Activated CD8-positive, alpha-beta T cell treated with anti-CD3 and anti-CD28 coated beads for 36 hours (primary cell): ENCODE measurements at places on chromosomes 7 and 10. TPM values are rescaled to one million over a fixed set of nuclear protein-coding genes. Genes with fewer than 3 reads are reported as not detected.
A peak's percentile ranks its signal among the peaks of the same experiment; 100 is the strongest.

The HOXA4 gene
- not detected for total RNA-seq

The PNLIPRP1 gene
- not detected for total RNA-seq

The PRKRIP1 gene
- total RNA-seq: 29.8 TPM

The ZSCAN21 gene
- 6.9 TPM for total RNA-seq

The PTN gene
- total RNA-seq: not detected

The TMEM130 gene
- not detected for total RNA-seq

- H3K4me3 ChIP-seq: no peak overlapping the region
- DNase-seq: no peak
- no peaks in the 10 kb centered on the region for H3K27me3 ChIP-seq
These were observed 165.5 kb downstream of the SND1 start for GRCh38 chr7:127817466-127817865.

DNA sequence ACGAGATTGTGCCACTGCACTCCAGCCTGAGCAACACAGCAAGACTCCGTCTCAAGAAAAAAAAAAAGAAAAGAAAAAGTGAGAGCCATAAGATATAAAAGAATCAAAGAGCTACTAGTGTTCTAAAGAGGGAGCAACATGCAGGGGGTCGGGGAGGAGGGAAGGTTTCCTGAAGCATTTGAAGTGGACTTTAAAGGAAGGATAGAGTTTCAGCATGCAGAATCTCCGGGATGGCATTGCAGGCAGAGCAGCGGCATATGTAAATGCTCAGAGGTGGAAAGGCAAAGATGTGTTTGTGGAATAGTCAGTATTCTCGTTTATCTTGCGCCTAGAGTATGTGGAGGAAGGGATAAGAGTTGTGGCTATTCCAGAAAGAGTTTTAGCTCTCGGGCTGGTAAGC, 447.6 kb upstream of the NFE2L3 start:
- H3K4me1 ChIP-seq: no peaks in the 10 kb centered on the region
- H3K27ac ChIP-seq: no peak overlapping the region

DNA sequence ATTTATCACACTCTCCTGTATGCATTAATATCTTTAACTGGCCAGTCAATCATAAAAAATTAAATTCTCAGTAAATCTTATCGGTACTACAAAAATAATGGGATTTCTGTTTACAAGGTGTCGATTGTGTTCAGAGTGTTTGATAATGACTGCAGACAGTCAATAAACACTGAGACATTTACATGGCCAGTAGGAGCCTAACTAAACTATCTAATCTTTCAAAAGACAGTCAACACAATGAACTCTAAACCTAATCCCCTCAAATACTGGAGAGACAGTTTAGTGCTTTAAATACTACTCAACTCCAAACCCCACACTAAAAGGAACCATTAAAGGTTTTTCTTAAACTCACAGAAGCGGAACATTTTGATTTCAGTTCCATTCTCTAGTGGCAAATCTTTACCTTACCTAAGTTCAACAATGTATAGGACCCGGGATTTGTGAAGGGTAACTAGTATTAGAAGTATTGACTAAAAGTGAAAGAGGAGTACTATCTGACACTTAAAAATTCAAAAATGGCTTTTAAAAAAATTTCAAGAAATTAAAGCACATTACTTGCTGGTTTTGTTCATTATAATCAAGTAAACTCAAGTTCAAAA, 37.3 kb upstream of the EXOC6 start:
- no peak overlapping the region for H3K4me3 ChIP-seq
- peaks cover 2% of the 10 kb centered on the region for H3K4me1 ChIP-seq
- no peak overlapping the region for H3K27ac ChIP-seq
- no peak for DNase-seq
- peaks cover 6% of the 10 kb centered on the region for H3K27me3 ChIP-seq

DNA sequence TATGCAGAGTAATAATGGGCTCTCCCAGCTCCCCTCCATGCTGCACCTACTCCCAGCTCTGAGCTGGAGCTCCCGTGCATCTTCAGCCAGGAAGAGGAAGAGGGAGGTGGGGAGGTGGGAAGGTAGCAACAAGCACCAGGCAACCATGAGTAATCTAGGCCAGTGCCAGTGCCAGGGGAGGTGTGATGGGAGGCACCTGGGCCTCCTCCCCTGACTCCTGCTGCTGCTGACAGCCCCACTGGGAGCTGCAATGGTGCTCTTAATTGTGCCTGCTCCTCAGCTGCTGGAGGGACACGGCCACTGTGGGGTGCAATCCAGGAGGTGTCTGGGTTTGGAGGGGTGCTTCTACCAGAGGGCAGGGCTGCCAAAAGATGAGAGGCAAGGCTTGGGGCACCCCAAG, 243.0 kb downstream of the PLXNA4 start:
- DNase-seq: no peak
- no peaks in the 10 kb centered on the region for H3K36me3 ChIP-seq
- no peak overlapping the region for H3K4me3 ChIP-seq
- H3K27ac ChIP-seq: no peak overlapping the region
- no peaks in the 10 kb centered on the region for H3K4me1 ChIP-seq

DNA sequence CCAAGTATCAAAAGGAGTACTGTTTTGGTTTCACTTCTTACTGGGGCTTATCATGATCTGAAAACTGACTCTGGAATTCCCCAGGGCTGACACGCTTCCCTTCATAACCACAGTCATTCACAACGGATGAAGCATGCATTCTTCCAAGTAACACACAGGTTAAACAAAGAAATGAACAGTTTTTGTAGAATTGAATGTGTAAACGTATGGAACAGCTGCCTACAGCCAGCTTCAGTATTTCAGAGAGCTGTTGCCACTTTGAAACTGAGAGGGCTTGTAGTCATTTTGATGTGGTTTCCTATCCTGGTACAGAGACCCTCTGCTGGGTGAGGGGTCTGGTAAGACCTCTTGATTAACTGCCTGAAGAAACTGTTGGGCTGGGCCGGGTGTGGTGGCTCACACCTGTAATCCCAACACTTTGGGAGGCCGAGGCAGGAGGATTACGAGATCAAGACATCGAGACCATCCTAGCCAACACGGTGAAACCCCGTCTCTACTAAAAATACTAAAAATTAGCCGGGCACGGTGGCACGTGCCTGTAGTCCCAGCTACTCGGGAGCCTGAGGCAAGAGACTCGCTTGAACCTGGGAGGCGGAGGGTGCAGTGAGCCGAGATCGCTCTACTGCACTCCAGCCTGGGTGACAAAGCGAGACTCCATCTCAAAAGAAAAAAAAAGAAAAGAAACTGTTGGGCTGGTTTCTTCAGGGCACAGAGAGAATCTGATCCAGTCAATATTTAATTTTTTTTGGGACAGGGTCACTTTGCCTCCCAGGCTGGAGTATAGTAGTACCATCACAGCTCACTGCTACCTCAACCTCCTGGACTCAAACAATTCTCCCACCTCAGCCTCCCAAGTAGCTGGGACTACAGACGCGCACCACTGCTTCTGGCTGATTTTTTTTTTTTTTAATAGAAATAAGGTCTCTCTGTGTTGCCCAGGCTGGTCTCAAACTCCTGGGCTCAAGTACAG, 4.7 kb downstream of the NFE2L3 start:
- peak overlapping the region; percentile 96 for H3K4me3 ChIP-seq
- DNase-seq: peak; percentile 77
- H3K4me1 ChIP-seq: peaks cover 81% of the 10 kb centered on the region

GRCh38 chr10:12709521-12709963, 292.0 kb downstream of the CCDC3 start:
- H3K4me1 ChIP-seq: peaks cover 61% of the 10 kb centered on the region
- H3K4me3 ChIP-seq: no peak overlapping the region
- H3K27ac ChIP-seq: peak overlapping the region; percentile 84
- H3K36me3 ChIP-seq: no peaks in the 10 kb centered on the region

- no peaks in the 10 kb centered on the region for H3K27me3 ChIP-seq
- H3K4me1 ChIP-seq: peaks cover 27% of the 10 kb centered on the region
- DNase-seq: no peak
- H3K36me3 ChIP-seq: no peaks in the 10 kb centered on the region
- H3K27ac ChIP-seq: no peak overlapping the region
- H3K4me3 ChIP-seq: no peak overlapping the region
These were observed 89.4 kb downstream of the INPP5A start for GRCh38 chr10:132626761-132627665.

- no peak overlapping the region for H3K27ac ChIP-seq
- no peaks in the 10 kb centered on the region for H3K36me3 ChIP-seq
These were observed 11.9 kb upstream of the TSPAN13 start for GRCh38 chr7:16741676-16742075.

GRCh38 chr7:114084002-114084471, 165.2 kb upstream of the PPP1R3A start:
- no peaks in the 10 kb centered on the region for H3K36me3 ChIP-seq
- peaks cover 72% of the 10 kb centered on the region for H3K27me3 ChIP-seq
- peaks cover 34% of the 10 kb centered on the region for H3K4me1 ChIP-seq

DNA sequence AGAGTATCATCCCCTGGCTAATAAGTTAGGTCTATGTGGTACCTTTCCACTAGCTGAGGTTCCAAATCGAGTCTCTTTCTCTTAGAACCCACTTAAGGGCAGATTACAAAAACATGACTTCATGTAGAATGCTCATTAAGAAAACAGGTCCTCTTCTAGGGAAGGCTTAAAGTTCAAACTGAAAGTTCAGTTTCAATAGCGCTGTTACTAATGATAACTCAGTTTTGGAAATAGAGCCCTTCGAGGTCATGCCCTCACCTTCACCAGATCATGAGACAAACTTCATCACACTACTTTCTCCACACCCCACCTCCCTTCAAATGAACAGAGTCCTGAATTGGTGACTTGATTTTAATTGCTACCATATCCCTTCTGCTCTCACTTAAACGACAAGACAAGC, 26.2 kb downstream of the HGF start:
- H3K4me1 ChIP-seq: no peaks in the 10 kb centered on the region
- no peaks in the 10 kb centered on the region for H3K27me3 ChIP-seq
- H3K27ac ChIP-seq: no peak overlapping the region
- DNase-seq: no peak
- H3K36me3 ChIP-seq: no peaks in the 10 kb centered on the region

DNA sequence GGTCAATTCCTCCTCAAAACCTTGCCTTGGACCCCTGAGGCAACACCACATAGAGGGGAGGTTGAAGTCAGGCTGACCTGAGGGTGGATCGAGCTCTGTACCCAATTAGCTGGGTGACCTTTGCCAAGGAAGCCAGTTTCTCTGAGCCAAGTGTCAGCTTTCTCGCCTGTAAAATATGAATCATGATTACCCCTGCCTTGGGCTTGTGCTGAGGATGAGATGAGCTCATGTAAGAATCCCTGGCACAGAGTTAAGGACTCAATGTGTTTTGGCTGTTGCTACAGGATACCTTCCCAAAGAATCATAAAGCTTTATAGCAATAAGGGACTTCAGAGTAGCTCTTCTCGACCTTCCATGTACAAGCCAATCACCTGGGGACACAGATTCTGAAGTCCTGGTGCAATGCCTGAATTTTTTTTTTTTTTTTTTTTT, 43.5 kb upstream of the CACUL1 start:
- H3K27me3 ChIP-seq: peaks cover 13% of the 10 kb centered on the region
- no peak for DNase-seq
- H3K4me3 ChIP-seq: no peak overlapping the region

DNA sequence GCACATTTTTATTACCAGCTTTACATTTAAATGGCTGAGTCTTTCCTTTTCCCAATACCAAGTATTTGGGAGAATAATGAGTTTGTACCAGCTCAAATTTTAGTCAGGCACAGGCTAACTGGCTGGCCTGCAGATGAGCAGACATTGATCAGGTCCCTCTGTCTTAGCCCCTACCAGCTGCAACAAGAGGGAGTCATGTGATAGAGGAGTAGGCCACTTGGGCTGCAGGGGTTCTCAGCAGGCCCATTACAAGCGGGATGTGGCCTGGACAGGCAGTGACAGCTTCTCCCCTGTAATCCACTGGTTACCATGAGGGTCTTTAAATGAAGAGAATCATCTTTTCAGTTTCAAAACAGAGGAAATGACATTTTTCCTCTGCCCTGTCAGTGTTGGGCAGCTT, 283.6 kb downstream of the SUGCT start:
- H3K27me3 ChIP-seq: no peaks in the 10 kb centered on the region
- H3K36me3 ChIP-seq: no peaks in the 10 kb centered on the region
- H3K4me3 ChIP-seq: no peak overlapping the region
- H3K4me1 ChIP-seq: no peaks in the 10 kb centered on the region
- no peak overlapping the region for H3K27ac ChIP-seq
- no peak for DNase-seq

DNA sequence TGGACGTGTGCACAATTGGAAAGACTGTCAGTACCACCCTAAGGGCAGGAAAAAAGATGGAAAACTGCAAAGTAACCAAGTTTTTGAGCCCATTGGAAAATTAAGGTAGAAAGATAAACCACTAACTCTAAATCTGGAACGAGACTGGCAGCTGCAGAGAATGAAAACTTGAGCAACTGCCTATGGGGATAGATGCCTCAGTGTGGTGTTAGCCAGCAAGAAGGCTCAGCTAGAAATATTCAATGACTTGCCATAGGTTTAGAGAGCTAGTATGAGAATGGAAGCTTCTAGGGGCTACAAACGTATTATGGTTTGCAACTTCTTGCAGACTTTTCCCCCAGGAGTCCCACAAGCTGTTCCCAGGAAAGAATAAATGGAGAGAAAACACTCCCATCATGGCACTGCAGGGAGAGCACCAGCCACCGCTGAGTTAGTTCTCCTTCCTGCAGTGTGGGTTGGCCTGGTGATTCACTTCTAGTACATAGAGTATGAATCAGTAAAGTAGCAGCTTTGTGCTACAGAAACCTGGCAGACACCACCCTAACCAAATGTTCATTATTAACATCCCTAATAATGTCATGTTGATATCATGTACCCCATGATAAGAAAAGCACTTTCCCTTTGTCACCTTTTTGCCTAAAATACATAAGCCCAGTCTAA, 372.4 kb upstream of the VWC2 start:
- DNase-seq: no peak
- no peak overlapping the region for H3K4me3 ChIP-seq
- no peaks in the 10 kb centered on the region for H3K27me3 ChIP-seq

DNA sequence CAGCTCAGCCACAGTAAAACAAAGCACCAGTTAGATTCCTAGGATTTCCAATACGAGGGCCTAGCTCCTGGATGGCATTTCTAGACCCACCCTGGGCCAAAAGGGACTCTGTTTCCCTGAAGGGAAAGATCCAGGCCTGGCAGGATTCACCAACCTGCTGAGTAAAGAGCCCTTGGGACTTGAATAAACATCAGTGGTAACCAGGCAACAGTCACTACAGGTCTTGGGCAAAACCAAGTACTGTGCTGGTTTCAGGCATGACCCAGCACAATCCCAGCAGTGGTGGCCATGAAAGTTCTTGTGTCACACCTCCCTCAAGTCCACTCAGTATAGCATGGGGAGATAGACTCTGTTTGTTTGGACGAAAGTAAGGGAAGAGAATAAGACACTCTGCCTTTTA, 31.0 kb upstream of the STARD3NL start:
- DNase-seq: no peak
- no peaks in the 10 kb centered on the region for H3K36me3 ChIP-seq
- no peak overlapping the region for H3K27ac ChIP-seq
- H3K4me3 ChIP-seq: no peak overlapping the region

DNA sequence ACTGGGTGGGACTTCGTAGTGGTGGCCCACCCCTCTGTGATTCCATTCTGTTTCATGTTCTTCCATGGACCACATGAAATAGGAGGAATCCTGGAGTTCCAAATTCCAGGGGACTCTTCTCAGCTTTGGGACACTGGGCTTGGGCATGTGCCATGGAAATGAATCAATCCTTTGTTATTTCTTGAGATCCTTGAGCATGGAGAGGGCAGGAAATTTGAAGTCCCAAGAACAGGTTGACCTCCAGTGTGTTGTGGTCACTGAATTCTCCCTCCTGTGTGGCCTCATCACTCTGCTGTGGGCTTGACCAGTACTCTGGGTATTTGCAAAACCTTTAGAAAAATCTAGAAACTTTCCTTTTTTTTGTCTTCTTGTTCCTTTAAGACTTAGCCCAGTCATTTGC, 22.7 kb downstream of the TACR2 start:
- H3K36me3 ChIP-seq: peaks cover 55% of the 10 kb centered on the region
- H3K4me3 ChIP-seq: no peak overlapping the region
- DNase-seq: no peak
- H3K27ac ChIP-seq: no peak overlapping the region
- H3K27me3 ChIP-seq: no peaks in the 10 kb centered on the region
